ENCODE measurements at places on chromosomes 5 and 9.

DNA sequence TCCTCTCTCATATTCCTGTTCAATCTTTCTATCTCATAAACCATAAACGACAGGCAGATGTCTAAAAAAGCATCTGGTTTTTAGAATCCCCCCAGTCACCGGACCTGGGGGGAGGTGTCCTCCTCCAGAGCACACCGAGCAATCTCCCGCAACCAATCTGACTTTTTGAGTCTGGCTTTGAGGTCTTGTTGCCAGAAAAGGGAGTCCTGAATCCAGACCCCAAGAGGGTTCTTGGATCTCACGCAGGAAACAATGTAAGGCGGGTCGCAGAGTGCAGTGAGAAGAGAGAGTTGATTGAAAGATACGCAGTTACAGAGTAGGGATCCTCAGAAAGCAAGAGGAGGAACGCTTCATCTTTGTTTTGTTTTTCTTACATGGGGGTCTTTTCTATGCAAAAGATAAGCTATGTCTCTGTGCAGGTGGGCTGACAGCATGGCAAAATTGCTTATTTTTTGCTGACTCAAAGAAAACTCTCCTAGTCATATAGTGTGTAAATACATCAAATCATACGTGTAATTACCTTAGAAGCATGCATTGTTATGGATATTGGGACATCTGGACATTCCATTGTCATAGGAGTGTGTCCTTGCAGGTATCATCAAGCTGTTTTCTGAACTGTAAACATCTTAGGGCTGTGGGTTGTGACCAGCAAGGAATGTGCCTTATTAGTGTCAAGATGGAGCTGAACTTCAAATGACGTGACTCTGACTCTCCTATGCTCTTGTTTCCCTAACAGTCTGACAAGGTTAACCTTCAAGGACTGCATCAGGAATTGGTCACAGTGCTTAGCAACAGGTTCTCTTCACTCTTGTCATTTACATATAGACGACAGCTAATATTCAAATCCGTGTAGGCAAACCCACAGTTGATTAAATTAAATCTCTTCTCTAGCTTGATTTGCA lies 159.3 kb upstream of the DAPK1 start:
- H3K27me3 ChIP-seq: peaks cover 5% of the 10 kb centered on the region
- no peak for DNase-seq
- peaks cover 5% of the 10 kb centered on the region for H3K4me1 ChIP-seq

- H3K36me3 ChIP-seq: no peaks in the 10 kb centered on the region
- no peak overlapping the region for H3K27ac ChIP-seq
- no peaks in the 10 kb centered on the region for H3K27me3 ChIP-seq
- H3K4me3 ChIP-seq: no peak overlapping the region
Measured at GRCh38 chr9:121261107-121261460, 6.9 kb upstream of the GSN start.

- H3K27ac ChIP-seq: no peak overlapping the region
- no peak for DNase-seq
- no peaks in the 10 kb centered on the region for H3K27me3 ChIP-seq
- no peak overlapping the region for H3K4me3 ChIP-seq
- H3K36me3 ChIP-seq: no peaks in the 10 kb centered on the region
Measured at GRCh38 chr5:153792305-153792704, 246.4 kb downstream of the FAM114A2 start.

- H3K4me3 ChIP-seq: no peak overlapping the region
- no peak for DNase-seq
- no peaks in the 10 kb centered on the region for H3K4me1 ChIP-seq
- no peaks in the 10 kb centered on the region for H3K36me3 ChIP-seq
- H3K27me3 ChIP-seq: no peaks in the 10 kb centered on the region
Measured at GRCh38 chr5:160183075-160183474, 46.2 kb upstream of the FABP6 start.

DNA sequence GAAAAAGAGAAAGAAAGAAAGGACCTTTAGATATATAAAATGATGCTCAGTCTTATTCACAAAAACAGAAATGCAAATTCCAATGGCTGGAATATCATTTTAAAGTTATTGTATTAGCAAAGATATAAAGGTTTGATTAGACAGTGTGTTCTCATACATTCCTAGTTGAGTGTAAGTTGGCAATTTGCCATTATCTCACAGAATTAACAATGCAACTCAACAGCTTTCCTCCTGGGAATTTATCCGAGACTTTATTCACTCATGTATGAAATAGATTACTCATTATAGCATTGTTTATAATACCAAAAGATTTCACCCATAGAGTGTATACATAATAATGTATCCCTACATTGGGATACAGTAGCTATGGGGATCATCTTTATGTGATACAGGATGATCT lies 27.1 kb upstream of the MLLT3 start:
- DNase-seq: no peak
- H3K27ac ChIP-seq: no peak overlapping the region
- H3K4me3 ChIP-seq: no peak overlapping the region
- no peaks in the 10 kb centered on the region for H3K36me3 ChIP-seq
- H3K4me1 ChIP-seq: no peaks in the 10 kb centered on the region

DNA sequence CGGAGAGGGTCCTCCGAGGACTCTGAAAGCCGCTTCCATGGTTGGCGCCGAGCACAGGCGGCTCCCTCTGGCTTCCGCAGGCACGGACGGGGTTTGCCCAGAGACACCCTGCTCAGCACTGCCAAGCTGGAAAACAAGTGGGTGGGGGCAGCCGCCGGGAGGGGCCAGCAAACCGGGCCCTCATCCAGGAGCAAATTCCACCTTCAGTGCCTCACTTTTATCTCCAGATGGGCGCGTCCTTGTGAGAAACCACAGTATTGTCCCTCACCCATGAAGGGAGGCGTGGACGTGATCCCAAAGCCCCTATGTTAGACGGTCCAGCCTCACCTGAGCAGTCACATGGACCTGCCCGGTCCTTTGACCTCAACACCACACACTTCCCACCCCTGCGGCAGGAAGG lies 29.0 kb downstream of the MED10 start:
- no peaks in the 10 kb centered on the region for H3K4me1 ChIP-seq
- no peaks in the 10 kb centered on the region for H3K27me3 ChIP-seq
- no peaks in the 10 kb centered on the region for H3K36me3 ChIP-seq
- no peak overlapping the region for H3K27ac ChIP-seq

- H3K36me3 ChIP-seq: peaks cover 9% of the 10 kb centered on the region
- H3K27ac ChIP-seq: no peak overlapping the region
- no peak for DNase-seq
- H3K4me1 ChIP-seq: no peaks in the 10 kb centered on the region
Measured at GRCh38 chr9:136222166-136222905, 17.4 kb upstream of the LHX3 start.

- H3K36me3 ChIP-seq: no peaks in the 10 kb centered on the region
- DNase-seq: peak; percentile 96
- H3K4me3 ChIP-seq: peak within 1 kb of the TSS; percentile 85
- peaks cover 54% of the 10 kb centered on the region for H3K4me1 ChIP-seq
Measured at GRCh38 chr5:181223058-181223728, at the start of gene TRIM41. Gene TRIM41, plus strand, starts transcription at chr5:181223281. Its CDS starts 719 bp downstream, at chr5:181224000.

DNA sequence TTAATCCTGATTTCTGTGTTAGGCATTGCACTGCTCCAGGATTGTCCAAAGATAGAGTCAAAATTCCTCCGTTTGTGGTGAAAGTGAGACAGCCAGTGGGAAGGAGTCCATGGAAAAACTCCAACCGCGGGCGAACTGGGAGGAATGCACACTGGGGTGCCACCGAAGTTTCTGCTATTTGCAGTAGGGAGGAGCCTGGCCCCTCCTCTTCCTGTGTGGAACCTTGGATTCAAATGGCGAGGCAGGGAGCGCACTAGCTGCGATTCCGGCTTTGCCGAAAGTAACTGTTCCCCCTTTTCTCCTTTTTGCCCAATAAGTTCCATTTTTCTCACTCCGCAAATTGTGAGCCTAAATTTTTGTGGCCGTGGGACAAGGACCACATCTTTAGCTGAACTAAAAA lies 9.3 kb downstream of the BAAT start:
- H3K27ac ChIP-seq: no peak overlapping the region
- no peak overlapping the region for H3K4me3 ChIP-seq
- no peaks in the 10 kb centered on the region for H3K27me3 ChIP-seq
- no peaks in the 10 kb centered on the region for H3K4me1 ChIP-seq
- H3K36me3 ChIP-seq: no peaks in the 10 kb centered on the region
- DNase-seq: no peak

DNA sequence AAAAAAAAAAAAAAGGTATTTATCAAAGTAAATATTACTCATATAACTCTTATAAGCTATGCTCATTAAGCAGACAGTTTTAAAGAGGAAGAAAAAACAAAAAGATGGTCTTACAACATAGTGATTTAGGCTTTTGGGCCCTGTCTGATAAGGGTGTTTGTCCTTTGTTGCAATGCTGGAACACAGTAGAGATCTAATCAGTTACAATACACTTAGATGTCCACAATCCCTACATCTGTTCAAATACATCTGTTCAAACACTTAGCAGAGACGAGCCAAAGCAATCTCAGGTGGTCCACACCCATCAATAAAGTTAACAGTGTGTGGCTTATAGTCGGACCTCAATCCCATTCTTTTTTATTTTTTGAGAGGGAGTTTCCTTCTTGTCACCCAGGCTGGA lies 11.0 kb downstream of the PRXL2C start:
- H3K27me3 ChIP-seq: no peaks in the 10 kb centered on the region
- no peak overlapping the region for H3K4me3 ChIP-seq
- no peak overlapping the region for H3K27ac ChIP-seq

- H3K36me3 ChIP-seq: no peaks in the 10 kb centered on the region
- H3K4me1 ChIP-seq: no peaks in the 10 kb centered on the region
- DNase-seq: no peak
- no peaks in the 10 kb centered on the region for H3K27me3 ChIP-seq
Measured at GRCh38 chr9:21110708-21111576, 30.7 kb downstream of the IFNW1 start.

GRCh38 chr5:143618141-143618540 lies 193.8 kb upstream of the HMHB1 start:
- H3K4me1 ChIP-seq: no peaks in the 10 kb centered on the region
- no peaks in the 10 kb centered on the region for H3K36me3 ChIP-seq
- no peaks in the 10 kb centered on the region for H3K27me3 ChIP-seq
- DNase-seq: no peak
- no peak overlapping the region for H3K27ac ChIP-seq

DNA sequence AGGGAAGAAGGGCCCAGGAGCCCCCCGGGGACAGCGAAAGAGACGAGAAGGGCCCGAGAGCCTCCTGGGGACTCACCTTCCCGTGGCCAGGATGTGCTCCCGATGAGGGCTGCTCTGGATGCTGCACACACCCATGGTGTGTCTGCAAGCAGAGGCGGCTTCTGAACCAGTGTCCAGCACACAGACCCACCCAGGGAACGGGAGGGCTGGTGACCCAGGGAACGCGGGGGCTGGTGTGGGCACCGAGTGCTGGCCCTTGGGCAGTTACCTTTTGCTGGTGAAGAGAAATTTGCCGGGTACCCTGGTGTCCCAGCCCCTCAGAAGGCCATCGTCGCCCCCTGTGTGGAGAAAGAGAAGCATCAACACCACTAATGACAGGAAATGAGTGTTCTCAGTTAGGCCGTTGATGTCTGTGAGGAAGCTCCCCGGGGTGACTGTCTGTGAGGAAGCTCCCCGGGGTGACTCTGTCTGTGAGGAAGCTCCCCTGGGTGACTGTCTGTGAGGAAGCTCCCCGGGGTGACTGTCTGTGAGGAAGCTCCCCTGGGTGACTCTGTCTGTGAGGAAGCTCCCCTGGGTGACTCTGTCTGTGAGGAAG lies 13.2 kb downstream of the MRPL41 start:
- H3K4me3 ChIP-seq: no peak overlapping the region
- H3K27me3 ChIP-seq: no peaks in the 10 kb centered on the region
- H3K27ac ChIP-seq: no peak overlapping the region
- peaks cover 6% of the 10 kb centered on the region for H3K36me3 ChIP-seq
- no peak for DNase-seq
- no peaks in the 10 kb centered on the region for H3K4me1 ChIP-seq

DNA sequence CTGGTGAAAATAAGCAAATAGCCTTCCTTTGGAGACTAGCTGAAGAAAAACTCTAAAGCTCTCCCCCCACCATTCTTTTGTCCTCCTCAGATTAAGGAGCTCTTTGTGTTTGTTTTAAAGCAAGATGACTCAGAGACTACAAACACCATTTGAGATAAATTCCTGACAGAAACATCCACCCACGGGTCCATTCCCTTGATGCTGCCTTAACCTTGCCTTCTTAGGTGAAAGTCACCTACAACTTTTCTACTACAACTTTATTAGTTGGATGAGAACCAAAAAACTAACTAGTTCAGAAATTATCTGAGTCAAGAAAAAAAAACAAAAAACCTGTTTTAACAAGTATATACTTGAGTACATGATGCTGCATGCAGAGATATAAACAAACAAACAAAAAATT lies 831.1 kb downstream of the NR2F1-AS1 start:
- no peak for DNase-seq
- H3K4me3 ChIP-seq: no peak overlapping the region
- H3K4me1 ChIP-seq: no peaks in the 10 kb centered on the region
- H3K27ac ChIP-seq: no peak overlapping the region
- no peaks in the 10 kb centered on the region for H3K36me3 ChIP-seq

GRCh38 chr9:131879181-131879910 lies 139.5 kb upstream of the RAPGEF1 start:
- DNase-seq: no peak
- no peaks in the 10 kb centered on the region for H3K27me3 ChIP-seq
- H3K4me1 ChIP-seq: no peaks in the 10 kb centered on the region
- H3K36me3 ChIP-seq: no peaks in the 10 kb centered on the region
- no peak overlapping the region for H3K4me3 ChIP-seq
- no peak overlapping the region for H3K27ac ChIP-seq

Measured in CD8-positive, alpha-beta memory T cell (primary cell).